SK-N-SH (cell line): ENCODE measurements at places on chromosomes 4 and X. TPM values are rescaled to one million over a fixed set of nuclear protein-coding genes. Genes with fewer than 3 reads are reported as not detected.

The PF4V1 gene
- not detected in 2 replicates for polyA plus RNA-seq

- DNase-seq: peak; percentile 41
Measured at GRCh38 chrX:74383611-74384010, 37.7 kb upstream of the SLC16A2 start.

DNA sequence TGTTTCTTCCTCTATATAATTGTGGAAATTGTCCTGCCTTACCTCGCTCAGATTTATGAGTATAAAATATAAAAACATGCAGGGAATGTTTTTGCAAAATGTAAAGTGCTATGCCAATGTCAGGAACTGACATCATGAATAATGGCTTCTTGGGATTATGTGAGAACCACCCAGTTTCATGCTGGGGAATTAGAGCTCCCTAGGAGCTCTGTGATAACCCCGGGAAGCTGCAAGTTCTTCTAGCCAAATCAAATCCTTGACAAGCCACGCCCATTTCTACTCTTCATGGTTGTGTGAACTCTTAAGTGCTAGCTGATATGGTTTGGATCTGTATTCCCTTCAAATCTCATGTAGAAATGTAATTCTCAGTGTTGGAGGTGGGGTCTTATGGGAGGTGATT lies 85.9 kb upstream of the PAK3 start:
- no peak for DNase-seq

DNA sequence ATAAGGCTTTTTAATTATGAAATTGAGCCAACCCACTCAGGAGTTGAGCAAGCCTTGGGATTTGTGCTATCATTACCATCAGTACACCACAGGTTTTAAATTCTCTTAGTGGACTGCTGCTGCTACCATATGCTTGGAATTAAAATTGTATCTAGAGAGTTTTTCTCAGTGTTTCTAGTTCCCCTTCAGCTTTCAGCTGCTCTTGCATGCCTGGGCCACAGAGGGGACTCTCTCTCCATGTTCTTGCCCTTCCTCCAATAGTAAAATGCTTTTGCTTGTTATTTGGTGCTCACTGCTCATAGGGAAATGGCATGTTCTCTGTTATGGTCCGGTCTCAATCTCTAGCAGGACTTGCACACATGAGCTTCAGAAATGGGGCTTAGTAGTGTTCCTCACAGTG lies 101.9 kb downstream of the IGSF1 start:
- DNase-seq: no peak
